GM23338 (cell line): ENCODE measurements at places on chromosomes 4 and X. TPM values are rescaled to one million over a fixed set of nuclear protein-coding genes. Genes with fewer than 3 reads are reported as not detected.

Gene MAGEA1
- not detected in 2 replicates for total RNA-seq

Gene KLKB1
- total RNA-seq, result 10.9 and 22.7 TPM in 2 replicates

Gene NDNF
- 0.73 and 1.8 TPM in 2 replicates for total RNA-seq

Gene CLCN4
- 4.9 and 5.0 TPM in 2 replicates for total RNA-seq

Gene S100P
- 0.43 TPM in 1 of 2 replicates, not detected in the other for total RNA-seq

Gene GSTCD
- total RNA-seq, result 34.3 and 39.1 TPM in 2 replicates

Gene CT47A7
- total RNA-seq, result not detected in 2 replicates

Gene MAP3K15
- total RNA-seq, result 1.4 and 3.1 TPM in 2 replicates

Gene NUDT6
- total RNA-seq, result 4.4 and 4.9 TPM in 2 replicates

Gene PLAC1
- total RNA-seq, result 0.83 TPM in 1 of 2 replicates, not detected in the other

Gene RS1
- not detected in 2 replicates for total RNA-seq

Gene TREX2
- total RNA-seq, result 1.7 and 4.6 TPM in 2 replicates

Gene PCDH10
- 4.0 and 5.6 TPM in 2 replicates for total RNA-seq

Gene JCHAIN
- not detected in 2 replicates for total RNA-seq

Gene ARMCX1
- total RNA-seq, result 22.9 and 26.9 TPM in 2 replicates

Gene SORCS2
- total RNA-seq, result 2.4 and 8.3 TPM in 2 replicates

Gene METTL14
- 39.3 and 45.2 TPM in 2 replicates for total RNA-seq

Gene NKX3-2
- 0.14 TPM in 1 of 2 replicates, not detected in the other for total RNA-seq

Gene FAM53A
- 1.6 and 3.1 TPM in 2 replicates for total RNA-seq

Gene AFAP1
- total RNA-seq, result 21.5 and 25.9 TPM in 2 replicates

Gene TMEM144
- 1.7 and 2.8 TPM in 2 replicates for total RNA-seq

Gene TMPRSS11F
- 0.27 TPM in 1 of 2 replicates, not detected in the other for total RNA-seq

Gene TXK
- total RNA-seq, result 0.14 and 0.50 TPM in 2 replicates

Gene NHSL2
- 7.0 and 9.5 TPM in 2 replicates for total RNA-seq

Gene DNAAF6
- total RNA-seq, result not detected in 2 replicates

Gene STATH
- not detected in 2 replicates for total RNA-seq

Gene ELK1
- total RNA-seq, result 24.4 and 39.5 TPM in 2 replicates

Gene TLR3
- 0.27 and 0.38 TPM in 2 replicates for total RNA-seq

Gene RBMXL3
- total RNA-seq, result not detected in 2 replicates

Gene MND1
- total RNA-seq, result 22.5 and 26.2 TPM in 2 replicates

Gene HTATSF1
- total RNA-seq, result 85.5 and 92.5 TPM in 2 replicates
